CD4-positive, alpha-beta T cell treated with Interleukin-2 at 100 ng/mL for 4 hours (primary cell): ENCODE measurements at places on chromosomes 16 and 17.

GRCh38 chr17:3804503-3804931 is 3.5 kb upstream of the ITGAE start:
- peak; percentile 7 for DNase-seq

DNA sequence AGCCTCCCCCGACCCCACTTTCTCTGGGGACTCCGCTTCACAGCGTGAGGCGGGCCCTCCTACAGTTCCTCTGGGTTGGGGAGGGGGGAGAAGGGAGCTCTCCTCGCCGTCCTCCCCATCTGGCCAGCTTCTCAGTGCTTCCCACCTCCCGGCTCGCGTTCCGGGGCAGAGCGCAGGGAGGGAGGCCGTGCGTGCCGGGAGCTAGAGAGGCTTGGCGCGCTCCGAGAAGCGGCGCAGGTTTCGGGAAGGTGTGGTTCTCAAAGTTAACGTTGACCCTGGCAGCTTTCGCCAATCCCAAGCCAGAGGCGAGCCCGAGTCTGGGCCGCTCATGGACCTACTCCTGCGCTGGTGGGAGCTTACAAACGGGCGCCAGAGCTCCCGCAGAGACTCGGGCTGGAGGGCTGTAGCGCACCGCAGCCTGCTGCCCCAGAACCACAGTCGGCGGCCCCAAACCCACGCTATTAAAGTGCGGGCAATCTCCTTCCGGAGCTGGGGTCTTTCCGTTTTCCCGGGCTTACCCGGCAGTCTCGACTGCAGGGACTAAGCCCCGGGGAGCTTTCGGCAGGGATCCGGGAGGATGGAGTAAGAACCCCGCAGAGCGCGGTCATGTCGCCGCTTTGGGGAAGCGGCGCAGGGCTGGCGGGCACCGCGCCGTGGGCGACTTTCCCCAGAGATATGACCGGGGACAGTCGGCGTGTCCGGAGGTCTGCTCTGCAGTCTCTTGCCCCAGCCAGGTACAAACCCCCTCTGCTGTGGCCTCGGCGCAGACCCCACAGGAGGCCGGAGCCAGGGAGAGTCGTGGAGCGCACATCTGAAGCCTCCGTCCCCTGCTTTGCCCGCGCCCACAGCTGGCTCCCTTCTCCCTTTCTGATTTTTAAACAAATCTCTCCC is 787 bp downstream of the CDH11 start:
- DNase-seq: no peak

- DNase-seq: no peak
Measured at GRCh38 chr17:68020409-68020756, 15.2 kb upstream of the KPNA2 start.

DNA sequence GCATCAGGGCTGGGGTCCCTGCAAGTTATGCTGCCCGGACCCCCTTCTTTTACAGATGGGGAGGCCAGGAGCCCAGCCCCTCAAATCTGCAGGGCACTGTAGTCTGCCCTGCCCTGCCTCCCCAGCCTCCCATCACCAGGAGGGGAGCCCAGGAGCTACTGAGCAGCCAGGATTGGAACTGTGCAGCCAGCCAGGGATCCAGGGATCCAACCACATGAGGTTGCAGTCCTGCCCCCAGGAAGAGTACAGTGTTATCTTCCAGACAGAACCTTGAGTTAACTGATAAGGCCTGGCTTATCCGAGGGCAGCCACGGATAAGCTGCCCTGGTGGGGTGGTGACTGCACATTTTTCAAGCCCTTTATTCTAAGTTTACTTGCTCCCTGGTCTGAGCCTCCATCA is 11.4 kb upstream of the NDRG4 start:
- DNase-seq: no peak

DNA sequence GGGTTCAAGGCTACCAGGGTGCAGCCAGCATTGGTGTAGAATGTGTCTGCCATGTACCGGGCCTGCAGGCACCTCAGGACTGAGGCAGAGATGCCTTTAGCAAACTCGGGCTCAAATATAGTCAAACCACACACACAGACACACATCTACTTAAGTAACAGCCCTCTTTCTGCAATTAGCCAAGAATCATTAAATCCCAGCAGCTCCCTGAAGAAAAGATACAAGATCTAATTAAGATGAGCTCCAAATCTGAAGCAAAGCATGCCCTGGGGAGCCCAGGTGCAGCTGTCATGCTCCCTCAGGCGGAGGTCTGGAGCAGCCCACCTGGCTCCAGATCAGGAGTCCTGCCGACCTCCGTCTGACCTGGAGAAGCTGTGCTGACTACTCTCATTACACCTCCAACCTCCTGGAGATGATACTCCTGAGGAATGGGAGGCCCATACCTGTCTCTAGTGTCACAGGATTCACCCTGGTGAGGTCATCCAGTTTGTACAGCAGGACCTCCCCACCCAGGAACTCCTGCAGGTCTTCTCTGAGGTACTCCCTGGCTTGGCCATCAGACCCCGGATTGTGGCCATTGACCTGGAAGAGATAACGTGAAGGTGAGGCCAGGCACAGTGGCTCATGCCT is 6.9 kb downstream of the MYO19 start:
- DNase-seq: no peak

DNA sequence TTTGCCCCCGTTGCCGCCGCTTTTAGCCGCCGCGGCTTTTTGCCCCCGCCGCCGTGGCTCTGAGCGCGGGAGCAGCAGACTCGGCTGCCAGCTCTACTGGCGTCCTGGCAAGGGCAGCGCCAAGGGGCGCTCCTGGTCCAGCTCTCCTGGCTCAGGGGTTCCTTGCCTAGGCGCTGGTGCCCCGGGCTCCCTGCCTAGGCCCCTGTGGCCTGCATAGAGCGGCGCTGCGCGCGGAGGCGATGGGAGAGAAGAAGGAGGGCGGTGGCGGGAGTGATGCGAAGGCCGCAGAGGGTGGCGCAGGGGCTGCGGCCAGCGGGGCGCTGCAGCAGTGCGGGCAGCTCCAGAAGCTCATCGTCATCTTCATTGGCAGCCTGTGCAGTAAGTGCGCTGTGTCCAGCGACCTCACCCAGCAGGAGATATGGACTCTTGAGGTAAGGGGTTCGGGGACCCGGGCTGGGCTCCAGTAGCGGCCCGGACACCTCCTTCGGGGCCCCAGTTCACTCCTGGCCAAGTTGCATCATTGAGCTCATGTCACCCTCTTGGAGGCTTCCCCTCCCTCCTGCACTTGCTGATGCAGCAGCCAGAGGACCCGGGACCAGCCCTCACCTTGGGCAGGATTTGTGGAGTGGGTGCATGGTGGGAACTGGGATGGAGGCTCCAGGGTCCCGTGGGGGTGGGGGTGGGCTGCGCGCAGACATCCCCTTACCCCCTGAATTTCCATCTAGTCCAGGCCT is 1344.4 kb downstream of the TP53TG3F start:
- no peak for DNase-seq

GRCh38 chr16:87012954-87013938 is 303.9 kb downstream of the C16orf95 start:
- no peak for DNase-seq

GRCh38 chr17:4136373-4136772 is 6.5 kb downstream of the ZZEF1 start:
- no peak for DNase-seq

DNA sequence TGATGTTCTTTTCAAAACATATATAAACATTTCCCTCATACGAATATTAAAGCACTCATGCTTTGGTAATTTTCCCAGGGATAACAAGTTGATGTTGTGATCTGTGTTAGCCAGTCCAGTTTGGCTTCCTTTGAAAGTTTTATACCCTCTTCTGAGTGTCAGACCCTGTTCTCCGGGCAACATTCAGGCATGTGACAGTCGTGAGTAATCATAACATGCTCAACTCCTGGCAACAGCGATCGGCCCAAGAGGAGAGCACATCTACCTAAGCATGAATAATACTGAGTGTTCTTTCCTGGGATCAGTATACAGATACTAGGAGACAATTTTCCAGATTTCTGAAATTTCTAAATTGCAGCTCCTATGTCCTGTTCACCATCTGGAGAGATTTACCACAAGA is 1086.4 kb downstream of the CDH8 start:
- DNase-seq: no peak

DNA sequence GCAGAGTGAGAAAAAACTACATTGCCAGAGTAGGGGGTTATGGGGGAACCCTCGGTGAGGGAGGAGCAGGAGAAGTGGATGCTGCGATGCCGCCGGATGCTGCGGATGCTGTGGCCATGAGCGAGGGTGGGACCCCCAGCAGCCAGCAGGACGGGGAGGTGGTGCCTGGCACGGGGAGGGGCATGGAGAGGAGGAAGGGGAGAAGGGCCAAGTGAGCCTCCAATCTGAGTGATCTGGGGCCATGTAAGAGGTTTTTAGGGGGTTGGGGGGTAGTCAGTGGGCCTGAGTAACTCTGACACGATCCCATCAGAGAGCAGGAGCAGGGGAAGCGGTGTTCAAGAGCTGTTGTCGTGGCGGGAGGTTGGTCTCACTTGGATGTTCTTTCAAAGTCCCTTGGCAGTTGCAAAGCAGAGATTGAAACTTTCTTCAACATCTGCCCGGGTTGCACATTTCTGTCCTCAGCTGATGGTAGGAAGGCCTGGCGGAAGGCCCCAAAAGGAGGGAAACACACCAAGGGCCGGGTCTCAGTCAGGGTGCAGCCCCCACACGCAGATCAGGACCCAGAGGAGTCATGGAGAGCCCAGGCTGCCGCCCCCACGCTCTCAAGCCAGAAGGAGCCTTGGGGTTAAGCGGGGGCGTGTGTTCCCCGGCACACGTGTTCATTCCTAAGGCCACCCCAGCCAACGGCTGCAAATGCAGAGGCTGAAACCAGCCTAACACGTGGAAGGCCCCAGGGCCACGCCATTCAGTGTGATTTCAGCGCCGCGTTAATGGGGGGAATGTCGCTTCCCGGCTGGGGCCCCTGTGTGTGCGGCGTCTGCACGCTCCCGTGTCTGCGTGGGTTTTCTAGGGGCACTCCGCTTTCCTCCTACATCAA is 81.7 kb downstream of the ZDHHC7 start:
- no peak for DNase-seq

DNA sequence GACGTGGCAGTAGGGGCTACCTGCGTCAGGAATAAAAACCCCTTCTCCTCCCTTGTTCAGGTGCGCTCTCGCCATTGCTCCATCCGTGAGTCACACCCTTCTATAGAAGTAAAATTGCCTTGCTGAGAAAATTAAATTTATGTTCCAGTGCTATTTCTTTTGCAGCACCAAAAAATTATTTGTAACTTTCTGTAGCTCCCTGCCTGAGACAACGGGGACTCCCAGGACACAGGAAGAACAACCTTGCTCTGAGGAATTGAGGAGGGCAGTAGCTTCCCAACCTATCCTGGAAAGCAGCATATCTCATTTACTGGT is 85.4 kb downstream of the EMP2 start:
- DNase-seq: no peak

DNA sequence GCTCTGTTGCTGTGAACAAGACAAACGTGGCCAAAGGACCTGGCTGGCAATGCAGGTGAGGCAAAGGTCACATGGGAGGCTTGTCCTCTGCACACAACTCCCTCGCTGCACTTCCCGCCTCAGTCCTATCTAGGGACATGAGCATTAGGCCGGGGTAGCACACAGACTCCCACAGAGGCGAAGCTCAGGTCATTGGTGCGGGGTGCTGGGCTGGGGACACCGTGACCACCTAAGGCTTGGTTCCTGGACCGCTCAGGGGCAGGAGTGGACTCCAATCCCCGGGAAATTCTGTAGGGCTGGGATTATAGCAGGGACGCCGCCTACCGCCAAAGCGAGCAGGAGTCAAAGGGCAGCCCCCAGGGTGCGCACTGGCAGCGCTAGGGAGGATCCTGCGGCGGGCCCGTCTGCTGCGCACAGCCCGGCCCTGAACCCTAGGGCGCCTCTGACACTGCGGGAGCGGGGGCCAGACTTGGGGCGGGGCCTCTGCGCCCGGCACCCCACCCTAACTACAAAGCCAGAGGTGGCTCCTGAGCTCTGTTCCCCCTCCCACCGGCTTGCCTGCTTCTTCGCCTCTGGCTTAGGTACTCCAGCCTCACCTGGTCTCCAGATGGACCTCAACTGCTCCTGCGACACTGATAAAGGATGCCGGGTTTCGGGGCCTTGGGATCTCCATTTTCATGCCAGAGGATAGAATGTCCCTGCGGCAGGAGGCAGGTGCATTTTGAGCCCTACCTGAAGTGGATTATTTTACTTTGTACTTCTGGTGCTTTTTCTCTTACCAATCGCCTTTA is 3.9 kb upstream of the MT1B start:
- DNase-seq: no peak

- DNase-seq: no peak
Measured at GRCh38 chr16:57823836-57824235, 21.5 kb upstream of the KIFC3 start.

GRCh38 chr17:66403846-66404556 is 101.6 kb downstream of the PRKCA start:
- peak; percentile 14 for DNase-seq

DNA sequence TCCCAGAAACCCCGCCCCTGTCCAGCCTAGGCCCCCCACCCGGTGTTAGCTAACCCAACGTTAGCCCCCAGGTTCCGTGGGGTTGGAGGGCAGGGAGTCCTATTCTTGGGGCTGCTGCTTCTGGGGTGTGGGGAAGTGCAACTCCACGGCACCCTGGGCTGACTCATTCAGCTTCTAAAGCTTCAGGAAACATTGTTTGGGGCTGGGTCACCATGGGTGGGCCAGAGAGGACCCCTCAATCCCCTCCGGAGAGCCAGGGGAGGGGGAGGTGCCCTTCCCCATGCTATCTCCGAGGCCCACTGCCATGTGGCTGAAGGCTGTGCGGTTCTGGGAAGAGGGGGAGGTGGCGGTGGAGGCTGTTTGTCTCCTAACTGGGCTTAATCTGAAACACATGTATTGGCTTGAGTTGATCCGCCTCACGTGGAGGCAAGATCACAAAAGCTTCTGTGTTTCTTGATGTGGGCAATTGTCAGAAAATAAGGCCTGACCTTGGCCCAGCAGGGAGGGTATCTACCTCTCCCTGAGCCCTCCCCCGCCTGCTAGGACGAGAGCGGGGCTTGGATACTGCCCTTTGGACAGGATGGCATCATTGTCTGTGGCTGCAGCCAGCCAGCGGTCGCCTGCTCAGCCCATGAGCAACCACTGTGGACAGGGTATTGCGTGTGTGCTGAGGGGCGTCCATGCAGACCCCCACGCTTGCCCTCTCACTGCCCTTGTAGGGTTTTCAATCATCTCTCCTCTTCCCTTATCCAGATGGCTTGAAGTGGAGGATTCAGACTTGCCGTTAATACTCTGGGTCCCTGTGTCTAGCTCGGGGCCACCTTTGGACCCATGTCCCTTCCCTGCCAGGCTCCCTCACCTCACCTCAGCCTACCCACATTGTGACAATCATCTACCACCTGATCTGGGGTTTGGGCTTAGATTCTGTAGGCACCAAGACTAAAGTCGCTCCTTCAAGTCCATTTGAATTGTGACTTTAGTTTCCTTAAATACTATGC is 1.3 kb downstream of the SERPINF1 start:
- no peak for DNase-seq

DNA sequence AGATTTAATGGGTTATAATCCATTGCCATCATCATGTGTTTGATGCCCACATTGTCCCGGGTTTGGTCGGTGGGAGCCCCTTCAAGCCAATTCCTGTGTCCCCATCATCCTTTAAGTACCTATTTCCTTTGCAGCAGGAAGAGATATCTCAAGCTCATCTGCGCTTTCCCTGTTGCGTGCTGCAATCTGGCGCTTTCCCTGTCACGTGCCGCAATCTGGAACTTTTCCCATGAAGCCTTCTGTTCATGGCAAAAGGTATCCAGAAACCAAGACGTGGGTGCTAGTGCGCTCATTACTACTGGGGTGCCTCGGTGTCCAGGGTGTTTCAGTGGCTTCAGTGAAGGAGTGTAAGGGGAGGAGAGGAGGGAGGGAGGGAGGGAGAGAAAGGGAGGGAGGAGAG is 174.6 kb upstream of the ZNF469 start:
- no peak for DNase-seq
